ENCODE measurements at places on chromosomes 7 and 10. TPM values are rescaled to one million over a fixed set of nuclear protein-coding genes. Genes with fewer than 3 reads are reported as not detected.

Gene HTR5A
- not detected for total RNA-seq

GRCh38 chr7:120740348-120740747, 117.6 kb downstream of the TSPAN12 start:
- DNase-seq, result no peak

DNA sequence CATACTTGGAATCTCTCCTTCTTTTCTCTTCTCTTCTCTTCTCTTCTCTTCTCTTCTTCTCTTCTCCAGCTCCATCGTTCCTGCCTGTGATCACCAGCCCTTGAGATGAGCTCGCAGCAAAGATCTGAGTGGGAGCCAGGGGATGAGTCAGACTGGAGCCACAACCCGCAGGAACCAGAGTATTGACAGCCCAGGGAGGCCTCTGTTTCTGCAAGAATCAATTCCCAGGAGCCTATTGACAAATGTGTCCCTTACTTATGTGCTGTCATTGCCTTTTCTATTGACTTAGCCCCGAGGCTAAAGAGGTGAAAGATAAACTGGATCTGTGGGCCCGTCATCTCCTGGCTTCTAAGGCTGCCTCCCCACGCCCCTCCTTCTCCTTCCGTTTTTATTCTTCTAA, 13.1 kb upstream of the HABP2 start:
- DNase-seq, result no peak

GRCh38 chr10:24873281-24873683, 79.1 kb downstream of the PRTFDC1 start:
- DNase-seq, result peak; percentile 72

DNA sequence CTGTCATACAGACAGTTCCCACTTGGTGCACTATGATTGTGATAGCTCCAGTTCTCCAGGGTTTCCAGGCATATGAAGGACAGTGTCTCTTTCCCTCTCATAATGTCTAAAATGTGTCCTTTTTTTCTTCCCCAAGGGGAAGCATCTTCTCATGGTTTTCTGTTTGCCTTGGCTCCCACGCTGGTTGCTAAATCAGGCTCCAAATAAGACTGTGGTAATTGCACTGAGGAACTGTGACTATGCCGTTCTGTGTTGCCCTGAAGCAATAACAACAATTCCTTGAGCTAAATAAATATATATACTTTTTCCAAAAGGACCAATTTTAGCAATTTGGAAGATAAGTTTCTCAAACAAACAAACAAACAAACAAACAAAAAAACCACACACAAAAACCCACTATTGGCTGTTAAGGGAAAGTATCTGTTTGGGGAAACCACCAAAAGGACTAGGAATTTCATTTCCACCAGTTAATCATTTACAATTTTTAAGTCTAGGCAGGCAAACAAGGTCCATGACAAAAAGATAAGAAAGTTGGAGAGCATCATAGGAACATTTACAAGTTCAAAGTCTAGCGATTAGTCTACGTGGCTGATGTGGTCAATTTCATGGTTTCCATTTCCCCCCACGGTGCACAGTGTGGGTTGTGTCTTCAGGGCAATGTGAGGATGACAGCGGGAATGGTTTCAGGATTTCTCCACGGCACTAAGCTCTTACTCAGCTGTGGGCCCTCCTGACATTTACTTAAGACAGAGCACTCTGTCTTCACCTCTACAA, 62.4 kb downstream of the THNSL1 start:
- no peak for DNase-seq
